ENCODE measurements at places on chromosomes 6 and 20.
A peak's percentile ranks its signal among the peaks of the same experiment; 100 is the strongest.

DNA sequence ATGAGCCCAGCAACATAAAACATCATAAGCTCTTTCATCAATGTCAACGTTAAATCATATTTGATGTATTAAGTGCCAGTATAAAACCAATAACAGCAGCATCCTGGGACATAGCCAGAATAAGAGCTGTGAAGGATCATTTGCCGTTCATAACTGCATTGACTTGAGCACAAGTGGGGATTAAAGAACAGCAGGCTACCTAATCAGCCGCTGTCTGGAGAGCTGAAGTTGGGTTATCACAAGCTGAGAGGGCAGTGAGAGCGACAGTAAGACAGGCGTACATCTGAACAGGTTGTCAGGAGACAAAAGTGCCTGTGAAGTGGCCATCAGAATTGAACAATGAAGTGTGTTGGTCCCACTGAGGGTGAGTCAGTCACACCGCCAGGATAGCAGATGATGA is 269.6 kb downstream of the GRIK2 start:
- no peak for DNase-seq

DNA sequence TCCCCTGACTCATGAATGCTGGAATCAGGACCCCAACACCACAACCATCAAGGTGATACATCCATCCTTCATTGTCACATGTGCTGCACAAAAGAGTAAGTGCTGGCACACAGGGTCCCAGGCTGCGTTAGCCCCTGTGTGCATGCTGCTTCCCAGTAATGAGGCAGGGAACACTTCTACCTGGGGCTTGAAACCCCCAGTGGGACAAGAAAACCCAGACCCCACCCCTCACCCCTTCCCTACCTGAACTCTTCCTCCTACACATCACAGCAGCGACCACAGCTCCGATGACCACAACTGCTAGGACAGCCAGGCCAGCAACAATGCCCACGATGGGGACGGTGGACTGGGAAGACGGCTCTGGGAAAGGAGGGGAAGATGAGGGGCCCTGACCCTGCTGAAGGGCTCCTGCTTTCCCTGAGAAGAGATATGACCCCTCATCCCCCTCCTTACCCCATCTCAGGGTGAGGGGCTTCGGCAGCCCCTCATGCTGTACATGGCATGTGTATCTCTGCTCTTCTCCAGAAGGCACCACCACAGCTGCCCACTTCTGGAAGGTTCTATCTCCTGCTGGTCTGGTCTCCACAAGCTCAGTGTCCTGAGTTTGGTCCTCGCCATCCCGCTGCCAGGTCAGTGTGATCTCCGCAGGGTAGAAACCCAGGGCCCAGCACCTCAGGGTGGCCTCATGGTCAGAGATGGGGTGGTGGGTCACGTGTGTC is 2.0 kb downstream of the HLA-B start:
- no peak for DNase-seq

- DNase-seq, result no peak
Observed at GRCh38 chr20:36421641-36422040, 115.5 kb downstream of the DLGAP4 start.

- peak; percentile 79 for DNase-seq
Observed at GRCh38 chr20:48776306-48776705, 51.5 kb downstream of the PREX1 start.

DNA sequence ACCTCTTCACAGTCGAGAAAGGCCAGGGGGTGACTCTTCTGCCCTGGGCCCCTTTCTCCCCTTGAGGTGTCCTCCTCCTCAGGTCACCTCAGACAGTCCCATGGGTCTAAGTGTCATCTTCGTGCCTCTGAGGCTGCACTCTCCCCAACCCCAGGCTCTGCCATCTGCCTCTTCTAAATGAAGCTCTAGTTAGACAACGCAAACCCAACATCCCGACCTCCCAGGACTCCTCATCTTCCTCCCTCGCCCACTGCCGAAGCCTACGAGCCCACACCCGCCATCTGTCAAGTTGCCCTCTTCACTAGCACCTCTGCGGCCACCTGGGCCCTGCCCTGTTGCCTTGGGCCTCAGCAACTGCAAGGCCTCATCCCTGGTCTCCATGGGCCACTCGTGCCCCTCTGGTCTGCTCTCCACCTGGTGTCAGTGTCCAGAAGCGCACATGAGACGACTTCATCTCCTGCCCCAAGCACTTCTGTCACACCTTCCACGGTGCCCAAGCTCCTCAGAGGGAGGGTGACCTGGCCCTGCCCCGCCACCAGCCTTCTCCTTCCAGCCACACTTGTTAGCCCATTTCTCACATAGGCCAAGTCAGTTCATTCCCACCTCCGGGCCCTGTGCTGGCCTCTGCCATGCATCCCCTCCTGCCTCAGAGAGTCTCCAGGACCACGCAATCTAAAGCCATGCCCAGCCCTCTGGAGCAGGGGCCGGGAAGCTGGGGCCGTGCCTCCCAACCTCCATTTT is 53.8 kb downstream of the RRBP1 start:
- DNase-seq, result no peak

GRCh38 chr20:40249805-40250204 is 439.2 kb downstream of the MAFB start:
- DNase-seq, result no peak

All from ascending aorta (tissue), 2 donors.